Stimulated activated CD8-positive, alpha-beta memory T cell treated with anti-CD3 and anti-CD28 coated beads, Interleukin-15, amount 100 ng/mL, for 24 hours (primary cell): ENCODE measurements at places on chromosomes 16 and 17.

- no peak for DNase-seq
These were observed 3.9 kb upstream of the TPPP3 start for GRCh38 chr16:67397036-67397801.

- DNase-seq = no peak
These were observed 15.6 kb downstream of the RNF112 start for GRCh38 chr17:19426631-19427030.

GRCh38 chr16:26139884-26140283 lies 448.1 kb downstream of the HS3ST4 start:
- DNase-seq = no peak

DNA sequence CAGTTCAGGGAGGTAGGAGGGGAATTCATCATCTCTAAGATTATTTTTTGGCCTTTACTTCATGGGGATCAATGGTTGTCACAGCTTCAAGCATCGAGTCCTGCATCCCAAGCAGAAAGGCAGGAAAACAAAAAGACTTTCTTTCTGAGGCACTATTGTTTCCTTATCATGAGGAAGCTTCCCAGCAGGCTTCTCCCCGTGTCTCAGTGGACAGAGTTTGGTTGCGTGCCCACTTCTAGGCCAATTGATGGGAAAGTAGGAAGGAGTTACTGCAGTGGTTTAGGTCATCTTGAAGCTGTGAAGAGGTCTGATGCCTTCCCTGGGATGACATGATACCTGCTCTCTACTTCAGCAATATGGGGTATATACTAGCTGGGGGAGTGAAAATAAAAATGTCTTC lies 175.3 kb upstream of the CDH13 start:
- DNase-seq = no peak

- DNase-seq = no peak
These were observed 324.5 kb downstream of the SOX9 start for GRCh38 chr17:72445055-72445991.
